Activated T-helper 9 cell treated with anti-CD3 and anti-CD28 coated beads, Interleukin-2, amount 50 U/mL, for 16 hours (primary cell): ENCODE measurements at places on chromosomes 2 and 18.

GRCh38 chr2:222730366-222730999, 59.0 kb downstream of the MOGAT1 start:
- DNase-seq, result no peak

GRCh38 chr18:50802141-50802540, 17.7 kb downstream of the MRO start:
- no peak for DNase-seq

GRCh38 chr2:38387887-38388286, 10.8 kb upstream of the ATL2 start:
- DNase-seq, result no peak

DNA sequence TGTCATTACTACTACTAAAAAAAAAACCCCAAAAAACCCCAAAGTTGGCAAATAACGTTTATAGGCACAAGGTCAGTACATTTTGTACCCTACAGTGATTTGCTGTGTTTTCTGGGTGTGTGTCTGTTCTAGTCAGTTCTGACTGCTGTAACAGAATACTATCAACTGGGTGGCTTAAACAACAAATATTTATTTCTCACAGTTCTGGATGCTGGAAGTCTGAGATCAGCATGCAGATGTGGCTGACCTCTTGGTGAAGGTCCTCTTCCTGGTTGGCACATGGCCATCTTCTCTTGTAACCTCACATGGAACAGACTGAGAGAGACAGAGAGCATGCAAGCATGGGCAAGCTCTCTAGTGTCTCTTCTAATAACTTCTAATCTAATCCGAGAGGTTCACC, 103.1 kb downstream of the CERS6 start:
- DNase-seq, result no peak

- no peak for DNase-seq
These were observed 29.7 kb downstream of the MAP3K2 start for GRCh38 chr2:127358044-127358443.

DNA sequence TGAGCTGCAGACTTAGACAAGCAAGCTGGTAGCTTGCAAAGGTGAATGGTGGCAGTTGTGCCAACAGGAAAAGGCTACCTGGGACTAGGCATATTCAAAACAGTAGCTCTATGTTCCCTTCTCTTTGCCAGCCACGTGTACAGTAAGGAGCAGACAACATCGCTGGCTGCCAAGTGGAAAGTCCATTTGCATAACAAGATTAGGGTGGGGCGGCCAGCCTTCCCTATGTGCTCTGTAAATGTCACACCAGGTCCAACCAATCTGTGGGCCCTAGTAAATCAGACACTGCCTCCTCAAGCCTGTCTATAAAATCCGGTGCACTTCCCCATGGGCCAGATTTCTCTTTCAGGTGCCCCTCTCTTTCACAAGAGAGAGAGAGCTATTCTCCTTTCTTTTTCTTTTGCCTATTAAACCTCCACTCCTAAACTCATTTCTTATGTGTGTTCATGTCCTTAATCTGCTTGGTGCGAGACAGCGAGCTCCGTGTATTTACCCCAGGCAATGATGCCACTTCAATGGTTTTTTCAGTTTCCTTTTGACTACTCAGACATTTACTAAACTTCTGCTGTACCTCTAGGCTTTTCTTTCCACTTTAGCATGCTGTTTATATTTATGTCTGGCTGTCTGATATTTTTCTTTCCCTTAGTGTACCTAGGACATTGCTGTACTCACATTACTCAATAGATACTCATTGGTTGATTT, 297.4 kb upstream of the GCFC2 start:
- no peak for DNase-seq

DNA sequence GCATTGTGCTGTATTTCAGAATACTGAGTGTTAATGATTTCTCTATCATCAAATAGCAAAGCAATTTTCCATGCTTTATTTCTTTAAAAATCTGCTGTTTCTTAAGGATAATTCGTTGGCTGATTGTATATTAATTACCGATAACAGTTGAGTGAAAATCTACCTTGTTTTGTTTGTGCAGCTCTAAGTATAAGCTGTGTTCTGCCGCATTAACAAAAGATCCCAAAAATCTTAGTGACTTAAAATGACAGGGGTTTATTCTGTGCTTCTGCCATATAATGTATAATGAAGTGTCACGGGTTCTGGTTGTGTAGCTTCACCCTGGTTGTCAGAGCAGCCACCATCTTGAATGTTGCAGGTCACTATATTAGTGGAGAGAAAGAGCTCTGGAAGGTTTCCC, 196.1 kb downstream of the ACTR3 start:
- no peak for DNase-seq

DNA sequence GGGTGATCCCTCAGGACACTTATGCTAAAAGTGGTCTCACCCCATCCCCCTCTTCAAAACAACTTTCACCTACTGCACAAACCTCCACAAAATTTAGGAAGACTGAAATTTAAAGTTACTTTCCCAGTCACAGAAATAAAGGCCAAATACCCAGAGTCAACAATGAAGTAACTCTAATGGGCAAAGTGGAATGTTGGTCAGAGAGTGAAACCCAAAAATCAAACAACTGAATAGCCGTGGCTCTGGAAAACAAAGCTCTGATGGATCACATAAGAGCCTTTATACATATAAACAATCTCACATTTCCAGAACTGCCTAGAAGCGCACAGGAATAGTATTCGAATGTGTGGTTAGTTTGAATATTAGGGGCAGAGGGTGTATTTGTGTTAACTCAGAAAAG, 4.7 kb downstream of the ACVR1 start:
- DNase-seq, result no peak

DNA sequence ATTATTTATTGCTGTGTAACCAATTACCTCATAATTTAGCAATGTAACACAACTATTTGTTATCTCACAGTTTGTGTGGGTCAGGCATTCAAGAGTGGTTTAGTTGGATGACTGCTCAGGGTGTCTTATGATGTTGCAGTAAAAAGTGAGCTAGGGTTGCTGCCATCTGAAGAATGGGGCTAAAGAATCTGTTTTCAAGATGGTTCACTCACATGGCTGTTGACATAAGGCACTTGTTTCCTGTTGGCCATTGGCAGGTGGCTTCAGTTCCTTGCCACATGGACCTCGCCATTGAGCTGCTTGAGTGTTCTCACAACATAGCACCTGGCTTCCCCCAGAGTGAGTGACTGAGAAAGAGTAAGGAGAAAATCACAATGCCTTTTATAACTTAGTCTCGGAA, 123.2 kb downstream of the TMEM17 start:
- DNase-seq, result no peak

GRCh38 chr2:14189929-14190328, 442.6 kb upstream of the LRATD1 start:
- DNase-seq, result no peak

DNA sequence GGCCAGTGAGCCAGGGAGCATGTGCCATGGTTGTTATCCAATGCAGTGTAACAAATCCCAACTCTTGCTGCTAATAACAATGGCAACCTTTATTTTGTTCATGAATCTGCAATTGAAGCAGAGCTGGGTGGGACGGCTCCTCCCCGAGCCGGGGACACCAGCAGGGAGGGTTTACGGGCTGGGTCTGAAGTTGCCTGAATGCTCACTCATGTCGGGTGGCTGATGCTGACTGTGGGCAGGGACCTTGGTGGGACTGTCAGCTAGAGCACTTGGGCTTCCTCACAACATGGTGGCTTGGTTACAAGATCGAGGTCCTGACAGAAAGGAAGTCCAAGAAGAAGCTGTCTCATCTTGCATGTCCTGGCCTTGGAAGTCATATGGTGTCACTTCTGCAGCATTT, 264.5 kb downstream of the NDUFA10 start:
- DNase-seq, result no peak

DNA sequence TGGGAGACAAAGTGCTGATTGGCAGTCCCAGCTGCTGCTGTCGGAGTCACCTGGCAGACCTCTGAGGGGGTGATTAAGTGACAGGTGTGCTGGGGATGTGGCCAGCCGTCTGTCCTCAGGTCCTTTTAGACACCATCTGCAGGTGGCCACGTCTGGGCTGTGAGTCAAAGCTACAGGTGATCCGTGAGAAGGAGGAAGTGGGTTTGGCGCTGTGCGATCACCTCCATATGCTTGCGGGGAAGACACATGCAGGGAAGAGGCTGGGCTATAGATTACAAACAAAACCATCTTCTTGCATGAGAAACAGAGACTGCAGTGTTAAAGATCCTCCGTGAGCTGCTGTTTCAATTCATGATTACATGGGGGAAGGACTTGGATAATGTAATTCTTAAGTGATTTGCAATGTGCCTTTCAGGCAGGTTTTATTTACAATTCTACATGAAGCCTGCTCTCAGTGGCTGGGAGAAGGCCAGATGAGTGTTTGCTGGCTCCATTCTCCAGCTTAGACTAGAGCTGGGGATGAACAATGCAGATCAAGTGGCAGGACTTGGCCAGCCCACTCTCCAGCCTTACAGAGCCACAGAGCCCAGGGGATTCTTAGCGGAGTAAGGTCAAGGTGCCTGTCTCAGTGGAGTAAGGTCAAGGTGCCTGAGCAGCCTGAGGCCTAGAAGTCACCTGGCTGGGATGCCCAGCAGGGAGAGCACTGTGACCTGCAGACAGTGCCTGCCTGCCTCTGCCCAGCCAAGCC, 87.8 kb downstream of the LYPD1 start:
- DNase-seq, result no peak

DNA sequence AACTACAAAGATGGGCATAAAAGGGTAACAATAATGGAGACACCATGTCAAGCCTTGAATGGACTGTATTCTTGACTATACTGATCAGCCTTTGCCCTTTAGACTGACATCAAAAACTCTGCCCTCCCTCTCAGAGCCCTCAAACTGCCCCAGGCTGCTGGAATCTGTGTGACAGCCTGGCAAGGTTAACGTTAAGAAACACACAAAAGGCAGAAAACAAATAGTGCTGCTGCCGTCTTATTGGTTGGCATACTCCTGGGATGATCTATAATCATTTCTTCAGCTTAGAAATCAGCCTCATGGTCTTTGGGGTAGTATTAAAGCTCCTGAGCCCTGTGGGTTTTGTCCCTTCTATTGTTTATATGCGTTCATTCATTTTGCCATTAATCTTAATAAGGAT, 338.0 kb downstream of the DCC start:
- no peak for DNase-seq

DNA sequence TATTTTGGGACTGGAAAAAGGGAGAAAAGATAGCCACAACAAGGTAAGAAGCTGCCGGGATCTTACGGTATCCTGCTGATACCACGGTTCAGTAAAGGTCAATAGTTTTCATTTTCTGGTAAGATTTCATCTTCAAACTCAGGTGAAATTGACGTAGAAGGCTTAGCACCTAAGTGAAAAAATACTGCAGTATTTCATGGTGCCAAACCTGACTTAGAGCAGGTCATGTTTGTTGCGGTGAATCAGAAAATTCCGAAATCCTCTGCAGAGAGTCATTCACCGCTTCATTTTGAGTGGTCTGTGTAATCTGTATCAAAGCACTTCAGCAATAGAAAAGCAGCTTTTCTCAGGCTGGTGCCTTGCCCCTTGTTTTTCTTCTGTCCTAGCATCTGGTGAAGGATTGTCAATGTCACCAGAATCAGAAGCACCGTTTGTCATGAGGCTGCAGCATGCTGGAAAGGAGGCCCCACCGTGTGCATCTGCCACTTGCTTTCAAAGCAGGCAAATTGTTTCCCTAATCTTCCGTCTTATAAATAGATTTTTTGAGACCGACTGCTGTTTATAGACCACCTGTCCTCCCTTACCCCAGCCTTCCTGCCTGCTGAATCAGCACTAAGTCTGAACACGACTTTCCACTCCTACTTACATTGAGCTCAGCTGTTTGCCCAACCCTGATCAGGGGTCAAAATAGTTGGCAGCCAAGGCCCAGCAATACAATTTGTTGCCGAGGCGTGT, 156.3 kb downstream of the EML6 start:
- no peak for DNase-seq

GRCh38 chr2:36203366-36203765, 152.2 kb upstream of the CRIM1 start:
- no peak for DNase-seq

GRCh38 chr2:106160786-106161261, 33.3 kb downstream of the UXS1 start:
- DNase-seq, result no peak

DNA sequence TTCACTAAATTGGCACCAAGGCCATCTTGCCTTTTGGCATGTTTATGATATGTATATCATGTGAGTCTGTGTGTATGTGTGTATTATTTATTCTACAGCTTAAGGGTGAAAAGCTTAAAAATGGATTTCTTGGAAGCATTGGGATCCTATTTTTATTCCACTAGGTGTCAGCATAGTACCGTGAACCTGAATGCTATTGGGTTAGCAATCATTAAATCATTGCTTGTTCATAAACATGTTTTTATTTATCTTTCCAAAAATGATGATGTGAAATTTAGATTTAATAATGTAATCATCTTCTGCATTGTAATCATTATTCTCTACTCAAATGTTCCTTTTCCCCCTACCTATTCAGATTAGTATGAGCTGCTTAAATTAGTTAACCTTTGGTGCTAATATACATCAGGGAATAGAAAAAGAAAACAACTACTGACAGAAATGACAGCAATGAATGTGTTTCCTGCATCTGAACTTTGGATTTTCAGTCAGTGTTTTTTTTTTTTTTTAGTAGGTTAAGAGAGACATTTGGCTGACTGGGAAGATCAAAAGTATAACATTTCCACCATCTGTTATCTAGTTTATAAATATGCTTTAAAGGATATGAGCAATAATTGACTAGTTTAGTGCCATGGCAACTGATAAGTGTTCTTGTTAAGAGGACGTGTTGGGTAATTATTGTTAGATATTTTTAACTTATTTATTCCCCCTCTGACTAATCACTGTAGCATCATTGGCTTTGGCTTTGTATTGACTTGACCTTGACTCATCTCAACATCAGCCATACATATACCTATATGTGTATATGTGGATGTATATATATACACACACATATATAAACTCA, 14.1 kb upstream of the ZSWIM2 start:
- DNase-seq, result no peak

DNA sequence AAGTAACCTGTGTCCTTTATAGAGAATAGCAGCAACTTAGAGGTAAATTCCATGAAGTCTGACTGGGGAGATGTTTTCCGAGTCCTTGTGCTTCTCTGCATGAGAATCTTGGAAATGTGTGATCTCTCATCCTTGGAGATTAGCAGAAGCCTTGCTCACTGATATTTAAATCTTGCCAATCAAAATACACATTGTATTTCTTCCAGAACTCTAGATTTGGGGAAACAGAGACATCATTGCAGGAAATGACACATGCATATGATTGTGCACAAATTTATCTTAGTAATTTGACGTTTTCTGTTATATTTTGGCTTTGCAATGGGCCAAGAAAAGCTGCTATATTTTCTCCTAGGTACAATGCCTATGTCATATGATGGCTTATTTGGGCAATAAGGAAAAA, 182.6 kb downstream of the ZNF804A start:
- no peak for DNase-seq

GRCh38 chr18:61274416-61274960, 58.7 kb upstream of the CDH20 start:
- DNase-seq, result no peak

- no peak for DNase-seq
These were observed 93.9 kb downstream of the EVA1A start for GRCh38 chr2:75466708-75467311.

DNA sequence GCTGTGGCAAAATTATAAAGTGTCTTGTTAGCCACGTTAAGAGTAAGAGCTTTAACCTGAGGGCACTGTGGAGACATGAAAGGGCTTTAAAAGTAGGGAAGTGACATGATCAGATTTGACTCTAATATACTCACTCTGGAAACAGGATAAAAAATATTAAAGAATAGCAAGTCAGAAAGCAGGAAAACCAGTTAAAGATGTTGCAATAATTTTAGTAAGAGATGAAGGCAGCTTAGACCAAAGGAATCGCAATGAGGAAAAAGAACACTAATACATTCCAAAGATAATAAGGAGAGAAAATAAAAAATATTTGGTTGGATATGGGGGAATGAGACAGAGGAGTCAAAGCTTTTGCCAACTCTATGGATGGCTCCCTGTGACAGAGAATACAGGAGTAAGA, 183.8 kb downstream of the DYM start:
- no peak for DNase-seq
